ENCODE measurements at places on chromosomes 5 and 9.
A peak's percentile ranks its signal among the peaks of the same experiment; 100 is the strongest.

DNA sequence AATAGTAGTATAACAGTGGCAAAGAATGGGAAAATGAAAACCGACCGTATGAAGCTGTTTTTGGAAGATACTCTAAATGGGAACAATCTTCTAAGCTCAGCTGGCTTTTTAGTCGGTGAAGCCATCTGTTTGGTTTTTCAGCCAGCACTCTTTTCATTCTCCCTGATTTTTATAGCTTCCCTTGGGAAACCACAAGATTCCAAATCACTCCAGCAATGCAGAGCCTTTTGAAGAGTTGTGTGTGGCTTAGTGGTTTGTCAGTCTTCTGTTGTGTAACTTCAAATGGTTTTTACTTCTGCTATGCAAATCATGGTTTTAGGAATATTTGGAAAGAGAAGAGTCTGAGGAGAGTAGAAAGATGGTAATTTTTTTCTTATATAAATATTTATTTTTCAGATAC lies 180.7 kb downstream of the KDM4C start:
- DNase-seq = peak; percentile 88

- no peak for DNase-seq
Measured at GRCh38 chr5:180553530-180553929, 37.8 kb downstream of the SCGB3A1 start.

DNA sequence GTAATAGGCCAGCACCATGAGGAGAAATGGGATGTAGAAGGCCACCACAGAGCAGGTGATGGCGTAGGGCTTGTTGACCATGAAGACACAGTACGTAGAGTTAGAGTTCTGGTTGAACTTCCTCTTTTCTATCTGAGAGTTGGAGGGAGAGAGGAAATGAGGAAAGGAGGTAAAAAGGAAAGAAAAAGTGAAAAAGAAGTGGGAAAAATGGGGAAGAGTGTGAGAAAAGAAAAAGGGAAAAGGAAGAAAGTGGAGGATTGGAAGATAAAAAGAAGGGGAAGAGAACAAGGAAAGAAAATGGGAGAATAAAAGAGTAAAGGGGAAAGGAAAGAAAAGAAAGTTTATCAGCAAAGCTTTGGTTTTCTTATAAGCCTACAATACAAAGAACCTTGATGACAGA lies 126.1 kb downstream of the FBXO38 start:
- no peak for DNase-seq

DNA sequence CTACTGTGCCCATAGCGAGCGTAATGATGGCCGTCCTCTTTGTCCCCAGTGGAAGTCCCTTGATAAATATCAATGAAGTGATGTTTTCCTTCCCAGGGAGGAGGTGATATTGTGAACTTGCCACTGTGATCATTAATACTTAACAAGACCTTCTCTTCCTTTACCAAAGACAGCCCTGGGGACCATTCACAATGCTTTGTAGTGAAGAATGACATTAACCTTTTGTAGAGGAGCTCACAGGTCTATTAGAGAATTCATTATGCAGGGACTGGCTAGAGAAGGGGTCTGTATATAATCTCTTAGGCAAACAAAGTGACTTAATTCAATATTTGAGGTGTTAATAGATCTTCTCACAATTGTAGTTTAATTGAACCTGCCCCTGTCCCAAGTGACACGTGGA lies 452.9 kb upstream of the DMAC1 start:
- DNase-seq = no peak

- DNase-seq = no peak
Measured at GRCh38 chr5:125848751-125849150, 574.5 kb upstream of the GRAMD2B start.

DNA sequence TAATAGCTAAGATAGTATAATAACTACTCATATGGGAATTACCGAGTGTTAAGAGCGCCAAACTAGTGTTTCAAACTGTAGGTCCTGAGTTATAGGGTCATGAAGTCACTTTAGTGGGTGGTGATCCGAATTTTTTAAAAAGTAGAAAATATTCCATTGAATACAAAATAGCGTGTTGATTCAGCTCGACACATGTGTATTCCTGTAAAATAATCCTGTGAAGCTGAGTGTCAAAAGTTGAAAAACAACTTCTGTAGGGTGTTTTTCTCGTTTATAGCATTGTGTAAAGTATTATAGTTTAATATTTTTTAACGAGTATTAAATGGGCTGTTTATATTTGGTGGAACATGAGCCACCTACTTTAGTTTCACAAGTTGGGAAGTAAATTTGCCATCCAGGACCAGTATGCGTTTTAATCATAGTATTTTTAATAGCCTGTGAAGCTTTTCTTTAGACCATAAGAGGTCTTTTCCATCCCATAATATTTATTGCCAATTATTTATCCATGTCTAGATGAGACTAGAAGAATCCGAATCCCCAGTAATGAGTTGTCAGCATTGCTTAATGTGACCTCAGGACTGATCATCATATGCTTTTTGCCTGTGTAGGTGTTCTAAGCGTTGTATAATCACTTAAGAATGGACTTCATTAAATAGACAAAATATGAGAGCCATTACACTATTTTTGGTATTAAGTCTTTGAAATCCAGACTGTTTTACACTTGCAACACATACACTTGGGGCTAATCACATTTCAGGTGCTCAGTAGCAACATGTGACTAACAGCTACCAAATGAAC lies 84.1 kb downstream of the PTPDC1 start:
- DNase-seq = no peak

DNA sequence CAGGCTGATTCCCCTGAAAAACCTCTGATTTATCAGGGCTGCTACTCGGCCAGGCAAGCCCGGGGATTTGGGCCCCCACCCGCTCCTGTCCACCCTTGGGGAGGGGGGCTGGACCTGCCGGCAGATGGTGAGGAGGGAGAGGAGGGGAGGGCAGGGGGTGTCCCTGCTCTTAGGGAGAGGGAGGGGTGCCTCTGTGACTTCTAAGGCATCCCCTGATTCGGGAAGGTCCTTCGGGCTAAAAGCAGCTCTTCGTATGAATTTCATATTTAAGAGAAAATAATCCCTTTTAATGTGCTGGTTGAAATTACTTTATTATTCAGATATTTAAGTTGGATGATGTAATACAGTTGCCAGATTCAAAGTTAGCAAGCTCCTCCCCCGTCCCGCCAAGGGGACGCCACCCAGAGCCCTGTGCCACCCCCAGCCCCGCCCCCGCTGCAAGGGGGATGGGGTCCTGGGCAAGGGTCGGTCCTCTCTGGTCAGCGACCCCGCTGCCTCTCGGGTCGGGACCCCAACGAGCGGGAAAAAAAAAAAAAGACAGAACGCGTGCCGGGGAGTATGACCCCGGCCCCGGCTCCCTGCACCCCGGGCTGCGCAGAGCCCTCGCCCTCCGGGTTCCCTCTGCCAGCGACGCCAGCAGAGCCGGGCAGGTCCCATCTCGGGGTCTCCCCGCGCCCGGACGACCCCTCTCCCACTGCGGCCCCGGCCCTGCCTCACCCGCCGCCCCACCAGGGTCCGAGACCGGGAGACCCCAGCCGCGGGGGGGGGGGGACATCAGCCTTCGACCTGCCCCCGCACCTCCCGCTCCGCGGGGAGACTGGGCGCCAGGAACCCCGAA lies 12.4 kb downstream of the LHX3 start:
- no peak for DNase-seq

GRCh38 chr9:73132034-73132776 lies 19.5 kb upstream of the ANXA1 start:
- no peak for DNase-seq

DNA sequence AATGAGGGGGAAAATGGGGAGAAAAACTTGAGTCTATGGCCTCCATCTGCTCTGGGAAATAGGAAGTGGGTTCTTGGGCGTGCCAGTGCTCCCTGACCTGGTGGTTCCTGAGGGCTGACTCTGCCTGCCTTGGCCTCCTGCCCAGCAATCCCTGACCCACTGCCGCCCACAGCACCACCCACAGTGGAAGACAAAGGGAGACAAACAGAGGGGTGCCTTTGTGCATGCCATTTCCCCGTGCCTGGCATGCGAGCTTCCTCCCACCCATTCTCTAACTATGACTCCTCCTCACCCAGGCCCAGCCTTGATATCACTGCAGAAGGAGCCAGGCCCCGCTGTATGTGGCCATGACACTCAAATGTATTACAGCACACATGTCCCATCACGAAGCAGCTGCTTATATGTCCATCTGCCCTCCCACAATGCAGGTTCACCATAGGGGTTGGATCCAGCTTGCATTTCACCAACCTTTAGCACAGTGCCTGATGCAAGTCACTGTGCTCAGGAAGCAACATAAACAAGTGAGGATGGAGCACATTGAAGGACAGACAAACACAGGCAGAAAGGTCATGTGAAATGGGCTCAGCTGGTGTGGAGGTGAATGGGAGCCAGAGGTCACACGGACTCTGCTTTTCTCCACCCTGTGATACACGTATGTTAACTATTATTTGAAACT lies 84.4 kb downstream of the ADRB2 start:
- DNase-seq = no peak

GRCh38 chr9:136882109-136882946 lies 4.0 kb upstream of the TRAF2 start:
- peak; percentile 48 for DNase-seq

DNA sequence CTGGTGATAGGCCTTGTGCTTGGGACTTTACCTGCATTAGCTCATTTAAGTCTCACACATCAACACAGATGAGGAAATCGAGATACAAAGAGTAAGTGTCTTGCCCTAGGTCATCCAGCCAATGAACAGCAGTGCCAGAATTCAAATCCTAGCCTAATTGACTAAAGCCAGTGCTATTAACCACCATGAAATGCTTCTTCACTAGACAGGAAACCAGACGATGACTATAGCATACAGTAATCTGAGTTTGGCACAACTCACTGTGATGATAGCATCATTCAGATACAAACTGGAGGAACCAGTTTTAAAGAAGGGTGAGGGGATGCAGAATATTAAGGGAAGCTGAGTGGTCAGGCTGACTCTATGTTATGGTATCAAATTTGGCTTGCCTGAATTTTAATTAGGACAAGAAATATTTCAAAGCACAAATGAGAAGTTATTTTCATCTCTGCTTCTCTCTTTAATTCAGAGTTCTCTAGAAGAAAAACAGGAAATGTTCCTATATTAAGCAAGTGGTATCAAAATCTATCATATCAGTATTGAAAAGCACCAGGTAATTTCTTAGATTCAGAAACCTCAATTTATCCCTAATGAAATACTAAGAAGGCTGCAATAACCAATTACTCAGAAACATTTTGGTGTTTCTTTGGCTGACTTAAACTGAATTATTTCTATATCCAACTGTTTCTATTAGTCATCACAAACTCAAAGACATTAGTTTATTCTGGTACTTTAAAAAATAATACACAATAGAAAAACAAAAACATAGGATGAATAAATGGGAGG lies 147.0 kb upstream of the RASA1 start:
- DNase-seq = peak; percentile 28

DNA sequence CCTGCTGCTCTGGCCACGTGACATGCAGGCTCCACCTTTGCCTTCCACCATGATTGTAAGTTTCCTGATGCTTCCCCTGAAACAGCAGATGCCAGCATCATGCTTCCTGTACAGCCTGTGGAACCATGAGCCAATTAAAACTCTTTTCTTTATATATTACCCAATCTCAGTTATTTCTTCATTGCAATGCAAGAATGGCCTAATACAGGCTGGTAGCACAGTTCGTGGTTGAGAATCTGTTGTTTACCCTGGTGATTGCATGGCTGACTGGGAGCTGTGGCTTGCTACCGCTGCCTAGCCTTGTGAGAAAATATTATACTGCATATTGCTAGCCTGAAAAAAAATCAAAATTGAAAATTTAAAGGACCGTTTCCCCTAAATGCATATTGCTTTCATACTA lies 44.8 kb upstream of the PTPN3 start:
- no peak for DNase-seq

GRCh38 chr9:2082772-2083171 lies 67.6 kb downstream of the SMARCA2 start:
- DNase-seq = no peak

DNA sequence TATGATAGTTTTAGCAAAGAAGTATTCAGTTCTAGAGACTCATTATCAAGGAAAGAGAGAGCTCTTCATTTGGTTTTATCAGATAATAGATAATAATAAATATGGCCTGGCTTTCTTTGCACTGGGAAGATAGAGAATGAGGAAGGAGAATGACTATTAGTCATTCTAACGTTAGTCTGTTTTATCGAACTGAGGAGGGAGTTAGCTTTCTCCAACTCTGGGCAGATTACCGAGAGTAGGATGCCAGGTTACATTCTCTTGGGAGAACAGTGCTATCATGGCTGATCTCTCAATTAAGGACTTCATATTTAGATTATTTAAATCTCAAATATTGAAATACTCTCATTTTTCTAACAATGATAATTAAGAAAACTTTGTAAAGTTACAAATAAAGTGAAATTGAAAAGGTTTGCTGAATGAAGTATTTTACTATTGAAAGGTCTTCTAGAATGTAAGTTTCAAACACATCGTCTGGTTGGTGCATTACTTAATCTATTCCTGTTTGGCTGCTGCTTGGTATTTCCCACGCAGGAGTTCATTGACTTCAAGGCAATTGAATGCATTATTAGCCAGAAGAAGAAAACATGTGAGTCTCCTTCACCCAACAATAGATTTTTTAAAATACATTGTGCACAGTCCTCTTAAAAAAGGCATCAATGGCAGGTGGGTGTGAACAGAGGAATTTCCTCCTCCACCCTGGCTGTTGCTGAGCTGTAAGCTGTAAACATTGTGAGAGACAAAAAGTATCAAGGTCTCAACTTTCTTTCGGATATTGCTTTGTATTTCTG lies 140.8 kb downstream of the C9orf152 start:
- DNase-seq = no peak

- DNase-seq = no peak
Measured at GRCh38 chr5:146073239-146073900, 32.0 kb downstream of the PLAC8L1 start.

GRCh38 chr9:88923653-88924288 lies 67.5 kb upstream of the S1PR3 start:
- no peak for DNase-seq

DNA sequence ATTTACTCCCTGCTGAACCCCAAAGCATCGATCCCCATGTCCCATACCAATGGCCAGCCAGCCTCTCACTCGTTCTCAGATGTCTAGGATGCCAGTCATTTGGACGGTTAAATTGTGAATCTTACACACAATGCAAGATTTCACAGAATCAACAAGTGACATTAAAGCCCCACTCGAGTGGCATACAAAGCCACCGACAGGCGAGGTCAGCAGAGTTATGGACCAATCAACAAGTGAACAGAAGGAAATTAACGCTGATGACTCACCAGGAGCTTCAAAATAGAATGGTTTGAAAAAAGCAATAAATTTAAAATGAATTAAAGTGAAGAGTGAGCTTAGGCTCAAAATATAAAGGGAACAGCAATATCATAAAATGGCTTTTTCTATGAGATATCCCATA lies 8.2 kb upstream of the RUFY1 start:
- no peak for DNase-seq

- DNase-seq = no peak
Measured at GRCh38 chr5:142817949-142818431, 47.8 kb downstream of the ARHGAP26 start.

- no peak for DNase-seq
Measured at GRCh38 chr5:44814761-44815160, 6.0 kb downstream of the MRPS30 start.

GRCh38 chr5:172113036-172113435 lies 75.0 kb downstream of the STK10 start:
- no peak for DNase-seq

- DNase-seq = no peak
Measured at GRCh38 chr5:1673042-1673677, 126.5 kb downstream of the MRPL36 start.
